ENCODE measurements at places on chromosomes 11 and 22.

- DNase-seq = no peak
These were observed 41.3 kb downstream of the SMCO4 start for GRCh38 chr11:93501856-93502255.

DNA sequence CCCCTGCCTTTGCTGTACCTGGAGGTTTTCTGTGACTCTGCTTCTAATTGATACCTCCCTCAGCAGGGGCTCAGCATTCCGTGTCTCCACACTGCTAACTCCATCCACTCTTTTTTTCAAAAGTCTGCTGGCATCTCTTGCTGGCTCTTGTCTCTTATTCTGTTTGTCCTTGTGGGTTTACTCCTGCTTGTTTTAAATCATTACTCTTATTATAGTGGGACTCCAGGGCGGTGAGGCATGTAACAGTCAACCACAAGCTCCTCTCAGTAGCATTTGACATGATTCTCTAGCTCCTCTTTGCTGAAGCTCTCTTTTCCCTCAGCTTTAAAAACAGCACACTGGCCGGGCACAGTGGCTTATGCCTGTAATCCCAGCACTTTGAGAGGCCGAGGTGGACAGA, 260.2 kb upstream of the NARS2 start:
- no peak for DNase-seq

GRCh38 chr11:69018924-69019323, 5.9 kb upstream of the MRGPRF start:
- no peak for DNase-seq

- DNase-seq = no peak
These were observed 6.7 kb upstream of the PPARA start for GRCh38 chr22:46143491-46144147.

DNA sequence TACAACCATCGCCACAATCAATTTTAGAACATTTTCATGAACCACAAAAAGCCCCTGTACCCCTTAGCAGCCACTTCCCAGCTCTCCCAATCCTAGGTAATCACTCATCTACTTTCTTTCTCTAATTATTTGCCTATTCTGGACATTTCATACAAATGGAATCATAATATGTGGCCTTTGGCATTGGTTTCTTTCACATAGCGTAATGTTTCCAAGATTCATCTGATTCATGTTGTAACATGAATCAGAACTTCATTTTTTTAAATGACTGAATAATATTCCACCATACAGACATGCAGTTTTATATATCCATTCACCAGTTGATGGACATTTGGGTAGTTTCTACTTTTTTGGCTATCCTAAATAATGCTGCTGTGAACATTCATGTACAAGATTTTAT, 56.2 kb upstream of the RCN1 start:
- no peak for DNase-seq

GRCh38 chr11:112129656-112130055, 34.2 kb downstream of the IL18 start:
- DNase-seq = no peak

GRCh38 chr22:41217553-41218157, 12.5 kb downstream of the L3MBTL2 start:
- peak; percentile 33 for DNase-seq

DNA sequence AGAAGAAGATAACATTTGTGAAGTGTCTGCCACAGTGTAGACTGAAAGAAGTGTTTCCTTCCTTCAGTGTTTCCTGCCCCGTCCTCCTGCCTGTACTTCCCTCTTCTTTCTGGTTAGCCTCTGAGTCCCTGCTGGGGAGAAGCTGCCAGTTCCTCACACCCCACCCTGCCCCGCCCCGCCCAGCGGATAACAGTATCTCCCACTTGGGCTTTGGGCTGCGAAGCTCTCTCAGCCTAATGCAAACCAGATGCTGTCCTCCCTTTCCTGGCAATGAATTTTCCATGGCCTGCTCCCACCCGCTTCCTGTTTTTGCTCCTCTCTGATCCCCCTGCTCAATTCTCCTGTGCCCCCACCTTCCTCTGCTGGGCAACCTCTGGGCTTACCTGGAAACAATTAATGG, 5.2 kb upstream of the RAB3IL1 start:
- no peak for DNase-seq

- peak; percentile 53 for DNase-seq
These were observed at the start of gene C11orf52 for GRCh38 chr11:111918390-111919256. Gene C11orf52 (plus strand): TSS chr11:111918913. CDS start chr11:111918973, 60 bp downstream.

- DNase-seq = no peak
These were observed 5.4 kb downstream of the PI4KA start for GRCh38 chr22:20853236-20853660.

- DNase-seq = no peak
These were observed 180.0 kb downstream of the DSCAML1 start for GRCh38 chr11:117616979-117617378.

DNA sequence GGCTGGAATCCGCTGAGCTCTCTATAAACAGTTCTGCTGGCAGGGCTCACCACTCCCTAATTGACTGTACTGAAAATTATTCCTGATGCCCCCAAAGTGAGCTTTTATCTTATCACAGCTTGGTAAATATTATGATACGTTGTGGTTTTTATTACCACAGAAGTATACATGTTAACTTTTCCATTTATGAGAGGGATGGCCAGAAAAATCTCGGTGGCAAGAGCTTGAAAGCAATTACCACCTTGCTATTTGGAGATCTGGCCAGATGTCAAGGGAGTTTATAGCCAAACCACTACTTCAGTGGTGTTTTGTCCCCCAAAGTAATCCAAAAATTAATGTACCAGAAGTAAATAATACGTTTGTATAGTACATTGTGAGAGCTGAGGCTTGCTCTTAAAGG, 75.4 kb upstream of the RCN1 start:
- DNase-seq = no peak

GRCh38 chr11:59259047-59259446, 46.3 kb upstream of the MPEG1 start:
- DNase-seq = no peak

- DNase-seq = no peak
These were observed 20.9 kb upstream of the TMEM191C start for GRCh38 chr22:21446128-21446826.

DNA sequence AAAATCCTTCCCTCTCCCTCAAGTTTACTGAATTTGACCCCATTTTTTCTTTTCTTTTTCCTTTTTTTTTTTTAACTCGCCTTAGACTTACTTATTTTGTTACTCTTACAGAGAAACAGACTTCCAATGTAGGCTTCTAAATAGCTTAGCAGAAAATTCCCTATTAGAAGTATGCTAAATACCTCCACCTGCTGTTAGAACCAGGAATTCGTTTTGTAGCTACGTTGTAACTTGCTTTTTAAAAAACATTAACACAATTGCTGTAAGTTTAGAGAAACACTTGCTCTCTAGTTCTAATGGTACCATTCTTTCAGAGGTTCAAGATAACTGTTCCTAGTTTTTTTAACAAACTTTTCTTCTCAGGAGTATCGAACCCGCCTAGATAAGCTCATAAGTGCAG, 324.2 kb downstream of the DCDC1 start:
- no peak for DNase-seq

- DNase-seq = peak; percentile 26
These were observed 26.4 kb downstream of the KCTD17 start for GRCh38 chr22:37077802-37078448.

DNA sequence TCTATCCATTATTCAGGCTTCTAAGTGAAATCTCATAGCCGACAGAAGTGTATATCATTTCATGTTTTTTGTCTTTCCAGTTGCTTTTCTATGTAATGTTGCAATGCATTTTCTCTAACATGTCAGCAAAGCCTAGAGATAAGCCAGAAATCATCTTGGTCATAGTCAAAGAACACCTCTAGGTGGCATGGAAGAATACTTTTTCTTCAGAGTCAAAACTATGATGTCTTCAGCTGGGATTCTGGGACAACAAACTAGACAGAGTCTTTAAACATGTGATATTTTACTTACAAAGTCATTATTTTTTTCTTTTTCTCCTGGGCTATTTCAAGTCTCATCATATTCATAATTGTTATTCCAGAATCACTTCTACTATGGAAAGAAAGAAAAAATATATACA, 4.4 kb downstream of the GAS2 start:
- peak; percentile 4 for DNase-seq

DNA sequence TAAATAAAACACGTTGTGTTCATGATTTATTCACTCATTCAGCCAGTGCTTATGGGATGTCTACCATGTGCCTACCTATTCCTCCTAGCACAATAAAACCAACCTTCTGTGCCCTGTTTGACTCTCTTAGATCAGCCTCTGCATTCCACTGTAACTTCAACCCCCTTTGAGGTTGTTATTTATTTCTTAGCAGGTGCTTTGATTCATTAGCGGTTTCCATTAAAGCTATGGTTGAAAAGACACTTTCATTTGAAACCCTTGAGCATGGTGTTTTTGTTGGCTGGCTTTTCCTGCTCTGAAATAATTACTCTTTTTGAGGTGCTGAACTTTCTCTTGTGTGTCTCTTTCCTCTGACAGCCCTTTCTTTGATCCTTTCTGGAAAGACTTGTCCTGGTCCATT, 570.6 kb upstream of the LARGE1 start:
- DNase-seq = peak; percentile 37

DNA sequence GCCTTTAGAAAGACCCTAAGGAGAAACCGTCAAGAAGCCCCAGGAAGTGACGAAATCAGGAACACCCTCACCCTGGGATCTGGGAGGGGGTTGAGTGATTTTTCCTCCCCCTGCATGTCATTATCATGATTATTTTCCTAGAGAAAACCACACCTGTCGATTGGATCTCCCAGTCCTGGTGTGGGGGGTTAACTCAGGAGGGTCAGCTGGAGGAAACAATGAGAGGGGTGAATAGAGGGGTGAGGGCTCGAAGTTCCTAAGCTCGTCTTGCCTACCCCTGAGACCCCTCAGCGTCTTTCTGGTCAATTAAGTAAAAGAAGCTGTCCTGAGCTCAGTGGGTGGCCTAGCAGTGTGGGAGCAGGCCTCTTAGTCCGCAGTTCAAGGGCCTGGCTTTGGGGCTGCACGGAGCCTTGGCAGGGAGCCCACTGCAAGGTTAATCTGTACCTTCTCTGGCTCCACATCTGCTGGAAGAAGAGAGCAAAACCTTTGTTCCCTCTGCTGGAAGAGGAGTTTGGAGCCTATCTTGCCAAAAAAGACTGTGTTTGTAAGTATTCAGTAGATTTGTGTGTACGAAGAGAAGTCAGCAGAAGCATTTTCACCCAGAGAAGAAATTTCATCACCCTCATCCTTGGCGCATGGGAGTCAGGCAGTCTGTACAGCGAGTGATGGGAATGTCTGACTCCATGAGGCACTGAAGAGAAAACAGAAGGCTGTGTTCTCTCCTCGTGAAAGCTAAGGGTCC, 34.2 kb upstream of the FTH1 start:
- peak; percentile 45 for DNase-seq

GRCh38 chr22:19709063-19709769, 5.1 kb upstream of the SEPTIN5 start:
- no peak for DNase-seq

DNA sequence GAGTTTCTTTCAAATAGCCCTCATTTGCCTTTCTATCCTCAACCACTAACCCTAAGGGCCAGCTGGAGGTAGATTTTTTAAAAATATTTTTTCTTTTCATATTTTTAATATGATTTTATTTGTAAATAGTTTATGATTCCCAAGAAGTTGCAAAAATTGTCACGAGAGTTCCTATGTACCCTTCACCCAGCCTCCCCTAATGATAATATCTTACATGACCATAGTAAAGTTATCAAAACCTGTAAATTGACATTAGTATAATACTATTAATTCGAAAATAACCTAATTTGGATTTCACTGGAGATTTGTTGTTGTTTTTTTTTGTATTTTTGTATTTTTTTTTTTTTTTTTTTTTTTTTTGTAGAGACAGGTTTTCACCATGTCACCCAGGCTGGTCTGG, 495.5 kb downstream of the MIAT start:
- DNase-seq = no peak

DNA sequence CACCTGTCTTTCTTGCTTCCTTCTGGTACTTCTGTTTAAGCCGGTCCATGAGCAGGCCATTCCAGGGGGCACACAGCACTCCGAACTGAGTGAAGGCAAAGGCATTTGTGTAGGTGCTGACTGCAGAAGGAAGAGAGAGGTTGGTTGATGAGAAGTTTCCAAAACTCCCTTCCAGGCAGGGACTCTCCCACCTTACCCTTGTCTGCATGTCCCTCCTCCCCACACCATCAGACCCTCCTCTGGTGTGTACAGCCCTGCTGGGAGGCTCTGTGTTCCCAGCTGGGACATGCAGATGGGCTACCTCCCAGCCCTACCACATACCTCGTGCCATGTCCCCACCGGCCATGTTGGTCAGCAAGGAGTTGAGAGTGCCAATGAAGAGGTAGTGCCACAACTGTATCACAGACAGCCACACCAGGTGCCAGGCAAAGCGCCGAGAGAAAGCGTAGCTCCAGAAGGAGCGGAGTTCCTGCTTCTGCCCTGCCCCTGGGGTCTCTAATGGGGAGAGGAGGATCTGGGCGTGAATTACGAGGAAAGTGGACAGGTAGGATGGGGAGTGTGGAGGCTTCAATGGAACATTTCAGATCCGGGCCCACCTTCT, 12.2 kb downstream of the SLC43A3 start:
- no peak for DNase-seq

- DNase-seq = no peak
These were observed 564.6 kb downstream of the BRD1 start for GRCh38 chr22:49263101-49263500.

GRCh38 chr22:20905415-20906386, 11.5 kb upstream of the CRKL start:
- DNase-seq = no peak

DNA sequence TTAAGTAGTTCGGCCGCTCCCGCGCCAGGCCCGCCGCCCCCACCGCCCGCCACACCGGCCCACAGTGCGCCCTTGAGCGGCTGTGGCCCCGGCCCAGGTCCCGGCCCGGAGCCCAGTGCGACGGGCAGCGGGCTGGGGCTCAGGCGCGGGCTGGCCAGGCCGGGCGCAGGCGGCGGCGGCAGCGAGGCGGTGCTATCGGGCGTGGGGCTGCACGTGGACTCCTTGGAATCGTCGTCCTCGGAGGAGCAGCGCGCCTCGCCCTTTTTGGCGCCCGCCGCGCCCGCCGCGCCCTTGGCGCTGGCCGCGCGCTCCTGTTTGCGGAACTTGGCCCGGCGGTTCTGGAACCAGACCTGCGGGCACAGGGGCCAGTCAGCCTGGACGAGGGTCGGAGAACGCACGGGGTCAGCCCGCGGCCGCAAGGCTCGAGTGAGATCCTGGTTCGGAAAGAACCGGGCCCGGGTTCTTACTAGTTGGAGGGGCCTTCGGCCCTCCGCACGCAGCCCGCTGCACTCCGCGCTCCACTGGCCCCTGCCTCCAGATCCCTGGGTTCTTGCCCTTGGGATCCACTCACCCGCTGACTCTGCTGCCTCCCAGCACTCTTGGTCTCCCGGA, 4.0 kb downstream of the PHOX2A start:
- DNase-seq = no peak

- DNase-seq = no peak
These were observed 7.4 kb upstream of the PRR33 start for GRCh38 chr11:1899090-1899489.

- DNase-seq = peak; percentile 88
These were observed 12.4 kb downstream of the CRY2 start for GRCh38 chr11:45859661-45860140.

GRCh38 chr11:69873166-69874077, 54.2 kb upstream of the FGF3 start:
- no peak for DNase-seq

GRCh38 chr11:119659971-119660723, 68.9 kb downstream of the NECTIN1 start:
- no peak for DNase-seq
